ENCODE measurements at places on chromosomes 3 and 15.

DNA sequence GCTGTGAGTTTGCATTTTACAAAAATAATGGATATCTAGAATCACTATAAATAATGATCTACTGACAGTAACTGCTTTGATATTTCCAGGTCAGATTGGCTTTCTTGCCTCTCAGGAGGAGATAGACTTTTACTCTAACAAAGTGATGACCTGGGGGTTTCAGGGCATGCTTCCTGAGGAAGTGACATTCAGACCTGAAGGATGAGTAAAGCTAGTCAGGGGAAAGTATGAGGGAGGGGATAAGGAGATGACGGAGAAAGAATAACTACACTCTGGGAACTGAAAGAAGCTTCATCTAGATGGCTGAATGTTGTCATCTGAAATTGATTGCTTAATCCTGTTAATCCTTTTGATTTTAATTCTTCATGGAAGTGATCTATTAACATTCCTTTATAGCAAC is 32.2 kb downstream of the ARMC8 start:
- DNase-seq: no peak

DNA sequence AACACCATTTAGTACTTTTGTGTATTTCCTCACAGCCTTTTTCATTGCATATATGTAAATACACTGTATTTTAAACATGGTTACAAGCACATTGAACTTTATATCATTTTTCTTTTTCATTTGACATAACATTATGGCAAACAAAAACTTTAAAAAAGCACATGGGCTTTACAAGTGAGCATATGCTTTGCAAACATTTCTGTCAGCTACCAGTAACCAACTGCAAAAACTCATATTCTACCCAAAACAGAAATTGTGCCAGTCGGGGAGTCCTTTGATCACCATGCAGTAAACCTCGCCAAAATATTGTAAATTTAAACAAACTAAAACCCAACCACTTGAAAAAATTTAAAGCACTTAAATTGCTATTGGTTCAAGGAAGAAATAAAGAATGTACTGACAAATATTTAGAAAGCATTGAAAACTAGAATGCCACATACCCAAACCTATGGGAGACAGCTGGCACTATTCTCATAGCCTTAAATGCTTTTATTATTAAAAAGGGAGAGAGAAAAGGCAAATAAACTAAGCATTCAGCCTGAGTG is 24.4 kb downstream of the ZNF710 start:
- no peak for DNase-seq

GRCh38 chr3:193656445-193656844 is 63.4 kb downstream of the OPA1 start:
- DNase-seq: no peak

GRCh38 chr3:128550113-128550440 is 57.1 kb upstream of the GATA2 start:
- no peak for DNase-seq

- no peak for DNase-seq
Observed at GRCh38 chr15:89167267-89168176, 53.9 kb downstream of the RLBP1 start.

- peak; percentile 24 for DNase-seq
Observed at GRCh38 chr15:65101891-65102708, 12.9 kb downstream of the UBAP1L start.

All from ELF-1 (cell line).